ENCODE measurements at places on chromosomes 12 and 14.

- no peak for DNase-seq
These were observed 942 bp downstream of the ATF7IP start for GRCh38 chr12:14366209-14367039.

GRCh38 chr14:99938896-99939295, 126.3 kb upstream of the EVL start:
- no peak for DNase-seq

GRCh38 chr12:123854918-123855317, 92.8 kb downstream of the DNAH10 start:
- no peak for DNase-seq

DNA sequence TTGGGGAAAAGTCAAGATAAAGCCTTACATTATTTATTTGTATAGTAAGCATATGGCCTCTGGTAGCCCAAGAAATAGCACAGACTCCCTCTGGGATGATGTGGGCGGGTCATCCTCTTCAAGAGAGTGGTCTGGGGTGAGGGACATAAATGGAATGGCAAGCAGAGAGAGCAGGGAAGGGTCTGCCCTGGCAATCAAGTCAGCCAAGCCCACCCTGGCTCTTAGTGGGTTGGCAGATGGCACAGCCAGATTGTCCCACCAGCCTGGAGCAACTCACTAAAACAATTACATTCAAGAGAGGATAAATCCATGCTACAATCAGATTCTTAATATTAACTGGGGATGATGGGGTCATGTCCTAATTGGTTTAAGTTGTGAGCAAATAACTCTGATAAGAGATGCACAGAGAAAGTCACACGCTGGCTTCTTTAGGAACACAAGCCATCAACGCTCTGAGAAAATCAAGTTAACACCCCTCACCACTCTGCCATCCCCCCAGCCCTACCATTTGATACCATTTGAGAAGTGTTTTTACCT, 2.8 kb upstream of the PELI2 start:
- DNase-seq: no peak

DNA sequence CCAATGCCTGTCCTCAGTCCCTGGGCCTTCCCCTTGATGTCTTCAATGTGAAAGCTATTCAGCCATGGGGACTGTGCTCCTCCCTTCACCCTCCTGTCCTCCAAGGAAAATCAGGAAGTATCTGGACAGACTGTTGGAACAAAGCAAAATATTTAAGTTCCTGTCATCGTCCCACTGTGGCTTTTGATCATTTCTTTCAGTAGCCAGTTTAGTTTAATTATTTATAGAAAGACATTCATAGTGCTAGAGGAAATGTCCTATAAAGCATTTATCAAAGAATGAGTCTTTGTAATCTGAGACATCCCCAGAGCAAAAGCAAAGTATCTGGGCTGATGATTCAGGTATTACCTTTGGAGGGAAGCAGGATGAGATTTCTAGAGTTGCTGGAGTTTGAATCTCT, 254.1 kb downstream of the NRXN3 start:
- no peak for DNase-seq

DNA sequence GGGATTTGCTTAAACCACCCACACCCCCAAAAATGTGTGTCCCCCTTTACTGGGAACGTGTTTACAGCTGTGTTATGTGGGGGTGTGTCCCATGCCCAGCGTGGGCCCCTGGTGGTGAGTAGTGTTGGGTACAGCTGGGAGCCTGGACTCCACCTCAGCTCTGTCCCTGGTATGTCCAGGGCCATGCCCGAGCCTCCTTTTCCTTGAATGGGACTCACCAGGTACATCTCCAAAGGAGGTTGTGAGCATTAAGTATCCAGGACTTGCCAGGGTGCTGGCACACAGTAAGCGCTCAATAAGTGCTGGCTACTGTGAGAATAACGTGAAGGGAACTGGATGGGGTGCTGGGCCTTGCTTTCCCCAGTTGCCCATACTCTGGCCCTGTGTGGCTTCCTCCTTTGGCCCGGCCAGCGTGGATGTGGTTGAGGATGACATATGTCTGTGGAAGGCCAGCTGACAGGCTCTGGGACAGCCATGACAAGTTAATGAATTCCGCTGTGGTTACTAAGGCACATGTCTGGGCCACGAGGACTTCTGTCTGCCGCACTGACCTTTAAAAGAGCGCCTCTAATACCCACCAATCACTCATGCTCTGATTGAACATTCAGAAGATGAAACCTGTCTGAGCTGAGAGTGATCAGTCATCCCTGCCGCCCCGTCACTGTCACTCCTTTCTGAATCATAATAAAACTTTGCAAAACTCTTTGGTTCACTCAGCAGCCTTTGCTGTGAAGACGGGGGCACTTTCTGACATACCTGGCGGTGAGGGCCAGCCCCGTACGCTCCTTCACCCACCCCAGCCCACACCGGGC, 74.7 kb downstream of the DIO3 start:
- no peak for DNase-seq

DNA sequence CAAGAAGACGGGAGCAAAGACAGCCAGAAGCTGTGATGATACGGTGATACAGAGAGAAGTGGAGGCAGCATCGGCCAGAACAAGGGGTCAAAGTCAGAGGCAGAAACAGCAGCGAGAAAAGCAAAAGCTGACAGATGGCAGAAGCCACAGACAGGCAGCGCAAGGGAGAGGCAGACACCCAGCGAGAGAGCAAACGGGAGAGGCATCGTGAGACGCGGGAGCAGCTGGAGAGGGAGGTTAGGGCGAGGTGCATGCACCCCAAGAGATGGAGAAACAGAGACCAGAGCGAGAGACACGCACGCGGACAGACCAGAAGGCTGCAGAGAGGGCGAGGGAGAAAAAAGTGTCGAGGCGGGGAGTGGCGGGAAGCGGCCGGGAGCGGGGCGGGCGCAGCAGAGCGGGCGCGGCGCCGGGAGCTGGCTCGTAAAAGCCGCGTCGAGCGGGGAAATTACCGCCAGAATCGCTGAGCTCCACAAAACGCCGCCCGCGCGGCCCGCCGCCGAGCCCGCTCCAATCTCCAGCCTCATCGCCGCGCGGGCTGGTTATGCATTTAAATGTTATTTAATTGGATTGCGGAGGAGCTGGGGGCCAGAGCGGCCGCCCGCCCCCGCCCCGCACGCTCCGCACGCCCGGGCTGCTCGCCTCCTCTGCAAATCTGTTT, 15.6 kb downstream of the SMUG1 start:
- no peak for DNase-seq

- no peak for DNase-seq
These were observed 15.5 kb downstream of the ARF6 start for GRCh38 chr14:49908433-49908782.

GRCh38 chr14:39368261-39368959, 63.8 kb downstream of the FBXO33 start:
- peak; percentile 63 for DNase-seq

- DNase-seq: no peak
These were observed 13.7 kb downstream of the OR6J1 start for GRCh38 chr14:22630486-22630885.

DNA sequence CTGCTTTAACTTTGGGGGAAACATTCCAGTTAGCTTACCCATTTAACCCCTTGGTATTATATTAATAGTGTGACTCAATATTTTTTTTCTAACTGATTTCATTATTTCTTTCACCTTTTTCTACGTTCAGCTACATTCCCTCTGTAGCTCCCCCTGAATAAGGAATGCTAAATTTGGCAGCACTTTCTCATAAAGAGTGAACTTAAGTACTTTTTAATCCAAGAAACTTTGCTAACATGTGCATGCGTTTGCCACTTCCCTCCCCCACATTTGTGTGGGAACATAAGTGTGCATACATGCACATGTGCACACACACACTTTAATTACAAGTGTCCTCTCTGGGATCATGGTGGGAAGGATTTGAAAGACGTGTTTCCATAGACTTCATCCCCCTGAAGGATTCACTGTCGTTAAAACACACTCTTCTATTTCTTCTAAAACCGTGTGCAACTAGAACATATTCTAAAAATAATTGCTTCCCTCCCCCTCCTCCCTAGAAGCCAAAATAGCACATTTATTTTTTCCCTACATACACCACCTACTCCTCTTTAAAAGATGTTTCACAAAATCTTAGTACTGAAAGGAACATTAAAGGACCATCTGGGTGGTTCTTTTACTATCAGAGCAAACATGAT, 142.6 kb downstream of the PPM1H start:
- no peak for DNase-seq

DNA sequence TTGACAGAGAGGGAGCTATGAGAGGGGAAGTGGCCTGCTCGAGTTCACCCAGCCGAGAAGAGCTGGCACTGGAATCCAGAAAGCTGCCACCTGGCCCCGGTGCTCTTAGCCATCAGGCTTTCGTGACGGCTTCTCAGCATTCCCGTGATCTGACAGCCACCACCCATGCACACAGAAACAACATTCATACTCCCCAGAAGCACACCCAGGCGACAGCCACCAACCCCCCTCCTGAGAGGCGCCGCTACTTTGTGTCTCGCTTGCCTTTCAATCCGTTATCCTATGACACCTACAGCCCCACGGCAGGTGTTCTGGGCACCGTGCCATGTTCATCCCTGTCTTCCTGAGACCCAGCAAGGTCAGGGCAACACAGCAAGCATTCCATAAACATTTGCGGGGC, 31.4 kb downstream of the PSMC1 start:
- DNase-seq: no peak

DNA sequence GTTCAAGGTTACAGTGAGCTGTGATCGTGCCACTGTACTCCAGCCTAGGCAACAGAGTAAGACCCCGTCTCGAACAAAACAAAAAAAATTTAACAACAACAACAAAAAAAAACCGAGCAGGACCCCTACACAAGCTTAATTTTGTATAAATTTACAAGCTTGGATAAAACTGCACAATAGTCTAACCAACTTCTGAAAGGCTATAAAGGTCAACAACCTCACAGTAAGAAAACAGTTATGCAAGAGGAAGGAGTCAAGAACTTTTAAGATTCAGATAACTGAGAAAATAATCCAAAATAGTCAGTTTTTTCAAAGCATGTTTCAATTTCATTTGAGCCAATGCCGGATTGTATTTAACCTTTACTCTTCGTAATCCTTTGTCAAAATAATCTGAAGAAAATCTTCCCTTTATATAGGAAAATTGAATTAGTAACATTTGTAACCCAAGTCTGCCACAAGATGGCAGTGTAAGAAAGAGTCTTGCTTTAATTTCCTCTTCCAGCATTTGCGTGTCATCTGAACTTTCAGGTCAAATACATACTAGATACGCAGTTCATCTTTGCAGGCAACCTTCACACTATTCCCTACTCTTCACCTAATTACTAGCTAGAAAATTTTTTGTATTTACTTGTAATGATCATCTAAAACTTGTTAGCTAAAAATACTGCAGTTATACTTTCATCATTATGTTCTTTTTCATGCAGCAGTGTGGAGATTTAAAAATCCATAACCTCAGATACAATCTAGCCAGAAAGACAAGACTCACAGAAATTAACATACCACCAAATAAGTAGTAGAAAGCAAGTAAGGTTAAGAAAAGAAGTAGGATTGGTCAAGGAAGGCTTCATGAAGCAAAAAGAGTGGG, 5.8 kb downstream of the CCNB1IP1 start:
- peak; percentile 55 for DNase-seq

- DNase-seq: no peak
These were observed 119.3 kb upstream of the MDM1 start for GRCh38 chr12:68451261-68452077.

DNA sequence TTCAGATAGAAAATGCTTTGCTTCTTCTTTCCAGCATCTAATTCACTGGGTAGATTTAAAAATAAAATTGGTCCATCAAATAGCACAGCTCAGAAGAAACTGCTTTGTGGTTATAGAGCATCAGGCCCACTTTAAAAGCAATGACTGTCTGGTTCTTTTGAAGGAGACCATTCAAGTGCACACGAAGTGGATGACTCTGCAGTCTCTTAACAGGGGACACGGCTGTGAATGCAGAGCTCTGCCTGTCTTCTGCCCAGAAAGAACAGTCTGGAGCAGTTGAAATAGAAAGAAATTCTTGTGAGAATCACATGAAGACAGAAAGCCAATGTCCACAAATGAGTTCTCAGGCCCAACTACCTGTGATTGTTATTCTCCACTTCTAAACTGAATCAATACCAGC, 138.7 kb upstream of the PLEKHA5 start:
- no peak for DNase-seq

- peak; percentile 74 for DNase-seq
These were observed 68.2 kb upstream of the ETV6 start for GRCh38 chr12:11581179-11581755.

DNA sequence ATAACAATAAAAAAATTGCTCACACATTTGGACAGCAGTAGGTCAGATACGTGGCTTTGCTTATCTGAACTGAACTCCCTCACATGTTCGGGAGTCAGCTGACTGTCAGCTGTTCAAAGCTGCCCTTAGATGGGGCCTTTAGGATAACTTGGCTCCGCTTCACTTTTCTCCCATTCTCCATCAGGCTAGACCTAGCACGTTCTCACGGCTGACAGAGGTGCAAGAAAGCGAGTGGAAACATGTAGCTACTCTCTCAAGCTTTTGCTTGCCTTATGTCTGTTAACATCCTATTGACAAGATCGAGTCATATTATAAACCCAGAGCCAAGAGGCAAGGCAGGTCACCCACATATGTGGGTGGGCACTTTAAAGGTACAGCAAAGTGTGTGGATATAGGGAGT, 112.0 kb upstream of the PDZRN4 start:
- no peak for DNase-seq

DNA sequence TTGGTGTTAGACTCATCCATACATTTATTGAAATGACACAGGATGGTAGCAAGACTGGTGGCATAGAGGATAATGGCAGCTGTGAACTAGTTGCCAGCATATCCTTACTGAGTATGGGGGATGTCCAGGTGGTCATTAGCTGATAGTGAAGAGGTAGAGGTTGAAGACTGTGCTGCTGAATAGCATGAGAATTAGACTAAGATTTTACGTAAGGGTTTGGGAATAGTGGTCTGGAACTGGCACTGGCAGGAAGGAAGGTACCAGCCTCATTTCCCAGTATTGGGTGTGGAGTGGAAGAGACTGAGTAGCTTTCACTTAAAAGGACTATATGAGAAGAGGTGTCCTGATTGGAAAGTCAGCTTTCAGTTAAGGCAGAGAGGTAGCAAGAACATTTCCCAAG, 6.5 kb downstream of the ERC1 start:
- no peak for DNase-seq

GRCh38 chr12:116534311-116535121, 24.7 kb upstream of the MAP1LC3B2 start:
- no peak for DNase-seq

GRCh38 chr12:49552014-49552413, 13.2 kb downstream of the KCNH3 start:
- DNase-seq: no peak

- DNase-seq: no peak
These were observed 62.2 kb downstream of the EMP1 start for GRCh38 chr12:13258717-13259119.

GRCh38 chr12:82948491-82948890, 261.8 kb downstream of the TMTC2 start:
- no peak for DNase-seq

- DNase-seq: no peak
These were observed 8.2 kb upstream of the CRADD start for GRCh38 chr12:93668919-93669418.

GRCh38 chr14:35750202-35750904, 58.7 kb downstream of the RALGAPA1 start:
- no peak for DNase-seq

- DNase-seq: no peak
These were observed 52.8 kb downstream of the PTHLH start for GRCh38 chr12:27919671-27920235.

GRCh38 chr12:93361151-93361919, 16.4 kb upstream of the NUDT4 start:
- DNase-seq: no peak

Data from NCI-H1930 (cell line).